Glutamatergic neuron (in vitro differentiated cells): ENCODE measurements at places on chromosomes 11 and 22.
A peak's percentile ranks its signal among the peaks of the same experiment; 100 is the strongest.

DNA sequence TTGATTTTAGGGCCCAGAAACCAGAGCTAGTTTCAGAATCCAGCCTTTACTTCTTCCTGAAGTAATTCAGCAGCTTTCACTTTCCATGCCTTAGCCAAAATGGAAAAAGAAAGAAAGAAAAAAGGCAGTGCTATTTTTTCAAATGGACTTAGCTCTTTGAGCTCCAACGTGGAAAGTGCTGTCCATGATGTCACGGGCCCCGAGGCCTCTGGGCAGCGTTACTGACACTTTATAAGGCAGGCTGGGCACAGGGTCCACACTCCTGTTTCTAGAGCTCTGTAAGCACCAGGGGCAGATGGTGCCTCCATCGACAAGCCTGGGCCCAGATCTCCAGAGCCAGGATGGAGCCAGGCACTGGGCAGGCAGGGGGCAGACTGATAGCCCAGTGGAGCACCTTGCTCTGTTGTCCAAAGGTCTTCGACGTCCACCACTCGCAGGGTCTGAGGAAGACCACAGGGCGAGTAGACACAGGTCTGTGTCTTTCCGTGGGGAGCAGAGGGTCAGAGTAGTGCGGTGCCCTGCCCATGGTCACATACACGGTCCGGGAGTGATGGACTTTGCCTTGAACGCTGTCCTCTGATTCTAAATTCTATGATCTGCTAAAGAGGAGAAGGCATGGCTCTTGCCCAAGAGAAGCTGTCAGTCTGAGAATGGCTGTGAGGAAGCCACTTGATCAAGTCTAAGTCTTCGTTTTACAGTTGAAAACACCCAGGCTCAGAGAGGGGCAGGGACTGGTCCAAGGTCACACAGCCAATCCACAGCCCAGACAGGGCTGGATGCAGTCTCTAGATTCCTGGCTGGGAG lies 22.0 kb upstream of the WNT11 start:
- DNase-seq, result no peak

DNA sequence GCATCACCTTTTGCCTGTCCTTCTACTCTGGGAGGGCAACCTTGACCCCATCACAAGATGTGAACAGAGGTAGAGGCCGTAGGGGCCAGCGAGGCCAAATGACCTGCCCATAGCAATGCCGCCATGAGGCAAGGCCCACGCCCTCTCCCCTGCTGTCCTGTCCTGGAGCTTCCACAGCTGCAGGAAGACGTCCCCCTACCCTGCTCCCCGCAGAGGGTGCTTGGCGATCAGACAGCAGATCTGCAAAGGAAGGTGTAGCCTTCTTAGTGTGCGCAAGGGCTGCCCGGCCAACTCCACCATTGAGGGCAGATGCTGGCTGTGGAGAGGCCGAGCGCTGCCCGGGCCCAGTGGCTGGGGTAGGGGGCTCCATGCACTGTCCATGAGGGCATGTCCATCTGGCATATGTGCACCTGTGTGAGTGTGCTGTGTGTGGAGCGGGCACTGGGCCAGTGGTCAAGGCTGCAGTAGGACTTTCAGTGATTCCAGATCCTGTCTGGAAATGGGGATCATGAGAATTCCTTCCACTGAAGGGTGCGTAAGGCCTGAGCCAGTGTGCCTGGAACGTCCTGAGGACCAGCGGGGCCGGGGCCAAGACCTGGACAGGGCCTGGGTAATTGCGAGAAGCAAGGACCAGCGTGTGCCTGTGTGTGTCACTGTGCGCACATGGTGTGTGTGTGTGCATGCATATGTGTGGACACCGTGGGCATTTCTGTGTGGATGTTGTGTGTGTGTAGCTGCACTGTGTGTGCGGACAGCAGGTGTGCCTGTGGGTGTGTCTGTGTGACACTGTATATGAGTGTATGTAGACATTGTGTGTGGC lies 11.0 kb downstream of the TRPM5 start:
- DNase-seq, result peak; percentile 14

DNA sequence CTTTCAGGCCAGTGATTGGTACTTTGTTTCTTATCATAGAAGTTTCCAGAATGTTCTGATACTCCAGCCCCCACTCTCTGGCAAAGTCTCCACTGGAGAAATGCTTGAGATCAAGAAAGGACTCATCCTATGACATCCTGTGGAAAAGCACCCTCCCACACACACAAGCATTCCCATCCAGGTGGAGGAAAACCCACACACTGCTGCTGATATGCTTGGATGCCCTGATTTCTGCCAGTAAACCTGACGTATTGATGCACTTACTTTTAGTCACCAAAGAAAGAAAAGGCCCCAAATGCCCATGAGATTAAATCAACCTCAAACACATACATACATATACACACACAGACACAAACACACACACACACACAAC lies 9.2 kb upstream of the SLC5A12 start:
- DNase-seq, result no peak

DNA sequence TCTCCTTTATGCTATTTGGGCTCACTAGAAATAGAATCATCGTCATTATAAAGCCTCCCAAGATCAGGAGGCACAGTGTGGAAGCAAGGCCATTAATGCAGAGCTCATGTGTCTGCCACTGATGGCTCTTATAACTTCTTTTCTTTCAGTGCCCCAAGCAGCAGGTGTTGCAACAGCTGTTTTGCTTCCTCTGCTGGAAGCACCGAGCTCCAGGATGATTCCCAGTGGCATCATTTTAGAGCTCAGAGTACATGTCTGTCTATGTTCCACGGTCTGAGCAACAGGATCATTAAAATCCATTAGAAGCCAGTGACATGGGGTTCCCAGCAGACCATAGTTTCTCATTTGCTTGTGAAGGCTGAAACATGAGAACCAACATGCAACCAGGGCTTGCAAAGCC lies 803.0 kb upstream of the FAT3 start:
- peak; percentile 76 for DNase-seq

DNA sequence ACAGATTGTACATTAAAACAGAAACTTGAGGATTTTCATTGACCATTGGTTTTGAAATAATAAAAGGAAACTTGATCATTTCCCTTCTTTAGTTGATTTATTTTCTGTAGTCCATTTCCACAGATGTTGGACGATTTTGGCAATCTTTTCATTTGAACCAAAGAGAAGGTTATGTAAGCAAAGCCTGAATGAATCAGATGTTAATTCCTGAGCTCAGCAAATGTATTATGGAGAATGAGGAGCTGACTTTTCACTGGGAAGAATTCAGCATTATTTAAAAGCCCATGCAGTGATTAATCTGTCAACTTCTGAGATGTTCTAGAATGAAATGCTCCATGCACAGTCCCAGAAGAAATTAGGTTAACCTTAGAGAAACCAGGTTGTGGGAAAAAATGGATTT lies 29.0 kb downstream of the ELMOD1 start:
- DNase-seq, result no peak

GRCh38 chr11:86477495-86478155 lies 102.9 kb downstream of the CCDC81 start:
- no peak for DNase-seq

GRCh38 chr11:117998664-117999353 lies 12.6 kb downstream of the IL10RA start:
- DNase-seq, result no peak

- no peak for DNase-seq
These were observed 49.7 kb downstream of the LINC01488 start for GRCh38 chr11:69531071-69531716.

DNA sequence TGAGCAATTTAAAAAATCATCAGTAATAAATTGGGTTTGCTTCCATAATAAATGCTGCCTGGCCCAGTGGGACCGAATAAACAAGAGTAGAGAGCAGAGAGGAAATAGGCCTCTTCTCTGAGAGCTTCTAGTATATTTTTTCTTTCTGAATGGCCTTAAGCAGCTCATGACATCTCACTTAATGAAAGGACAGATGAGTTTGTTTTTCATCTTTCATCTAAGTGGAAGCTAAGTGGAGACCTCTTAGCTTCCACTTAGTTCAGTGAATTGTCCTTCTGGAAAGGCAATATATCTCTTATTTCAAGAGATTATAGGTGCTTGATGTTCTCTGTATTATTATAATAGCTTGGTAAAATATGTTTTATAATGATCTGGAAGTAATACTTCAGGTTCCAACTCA lies 245.9 kb upstream of the ANO3 start:
- no peak for DNase-seq

- no peak for DNase-seq
These were observed 39.8 kb downstream of the MYO18B start for GRCh38 chr22:25781801-25782200.

DNA sequence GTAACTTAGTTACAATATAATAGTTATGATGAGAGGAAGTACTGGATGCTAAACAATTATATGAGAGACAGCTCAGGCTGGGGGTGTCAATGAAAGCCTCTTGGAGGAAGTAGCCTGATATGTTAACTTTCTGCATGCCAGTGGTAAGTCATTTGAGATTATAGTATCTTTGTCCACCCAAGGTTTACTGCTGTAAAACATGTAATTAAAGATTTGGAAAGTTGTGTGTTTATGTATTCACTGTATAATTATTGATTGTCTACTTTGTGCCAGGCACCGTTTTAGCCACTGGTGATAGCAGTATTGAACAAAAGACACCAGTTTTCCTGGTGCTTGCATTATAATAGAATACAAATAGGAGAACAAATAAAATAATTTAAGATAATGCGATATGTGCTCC lies 624 bp upstream of the DNAJB7 start:
- DNase-seq, result no peak

GRCh38 chr11:9002920-9003572 lies 755 bp downstream of the NRIP3 start:
- no peak for DNase-seq

GRCh38 chr11:30257058-30257457 lies 26.2 kb downstream of the FSHB start:
- no peak for DNase-seq

GRCh38 chr22:20887375-20887774 lies 28.6 kb downstream of the SNAP29 start:
- DNase-seq, result no peak

DNA sequence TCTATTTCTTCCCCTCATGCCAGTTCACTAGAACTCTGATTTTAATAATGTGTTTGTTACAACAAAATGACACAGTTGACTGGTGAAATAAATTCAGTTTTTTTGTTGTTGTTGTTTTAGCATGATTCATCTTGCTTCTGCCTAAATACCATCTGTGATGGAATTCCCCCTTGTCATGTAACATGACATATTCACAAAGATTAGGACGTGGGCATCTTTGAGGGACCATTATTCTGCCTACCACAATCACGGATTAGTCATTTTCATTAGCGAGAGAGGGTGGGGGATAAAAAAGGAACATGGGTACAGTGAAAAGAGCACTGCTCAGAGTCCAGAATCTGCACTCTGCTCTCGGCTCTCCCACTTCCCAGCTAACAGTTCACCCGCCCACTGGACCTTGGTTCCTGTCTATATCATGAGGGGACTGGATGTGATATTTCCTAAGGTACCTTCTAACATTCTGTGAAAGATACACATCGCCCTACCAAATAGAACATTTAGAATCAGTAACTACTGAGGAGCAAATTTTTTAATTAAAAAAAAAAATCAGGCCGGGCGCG lies 11.3 kb downstream of the HTATIP2 start:
- DNase-seq, result no peak

GRCh38 chr11:11703885-11704284 lies 82.1 kb upstream of the GALNT18 start:
- no peak for DNase-seq

- no peak for DNase-seq
These were observed 5.1 kb downstream of the PANX1 start for GRCh38 chr11:94133752-94134151.

DNA sequence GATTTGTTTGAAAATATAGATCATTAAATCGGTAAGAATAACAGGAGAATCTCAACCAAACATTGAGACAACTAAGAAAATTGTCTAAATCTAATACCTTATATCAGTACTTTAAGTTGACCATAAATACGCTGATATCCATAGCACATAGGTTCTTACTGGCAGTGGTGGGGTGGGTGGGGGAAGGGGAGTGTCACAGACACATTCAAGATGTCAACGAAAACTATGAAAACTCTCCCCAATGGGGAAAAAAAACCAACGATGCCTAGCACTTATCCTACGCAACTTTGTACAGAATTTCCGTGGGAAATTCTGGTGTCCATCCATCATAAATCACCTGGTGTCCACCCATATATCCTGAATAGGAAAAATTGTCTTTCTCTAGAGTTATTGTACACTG lies 6.2 kb downstream of the GRAP2 start:
- DNase-seq, result no peak

- DNase-seq, result no peak
These were observed 10.9 kb upstream of the DCHS1 start for GRCh38 chr11:6666302-6667183.

GRCh38 chr22:39090426-39091064 lies 6.5 kb upstream of the APOBEC3H start:
- no peak for DNase-seq
